Cardiac ventricle fibroblast (primary cell): ENCODE measurements at places on chromosomes 7 and 10. TPM values are rescaled to one million over a fixed set of nuclear protein-coding genes. Genes with fewer than 3 reads are reported as not detected.

The FOXP2 gene
- 2.7 and 2.8 TPM in 2 replicates for total RNA-seq

The DNAJC12 gene
- 6.7 and 8.3 TPM in 2 replicates for total RNA-seq

The C10orf88 gene
- 5.4 and 5.9 TPM in 2 replicates for total RNA-seq

The NIPSNAP2 gene
- total RNA-seq, result 28.3 and 33.7 TPM in 2 replicates

The DNAJC2 gene
- total RNA-seq, result 11.8 and 13.0 TPM in 2 replicates

The DPY19L1 gene
- 29.1 and 31.5 TPM in 2 replicates for total RNA-seq
